ENCODE measurements at places on chromosomes 11 and 22.

DNA sequence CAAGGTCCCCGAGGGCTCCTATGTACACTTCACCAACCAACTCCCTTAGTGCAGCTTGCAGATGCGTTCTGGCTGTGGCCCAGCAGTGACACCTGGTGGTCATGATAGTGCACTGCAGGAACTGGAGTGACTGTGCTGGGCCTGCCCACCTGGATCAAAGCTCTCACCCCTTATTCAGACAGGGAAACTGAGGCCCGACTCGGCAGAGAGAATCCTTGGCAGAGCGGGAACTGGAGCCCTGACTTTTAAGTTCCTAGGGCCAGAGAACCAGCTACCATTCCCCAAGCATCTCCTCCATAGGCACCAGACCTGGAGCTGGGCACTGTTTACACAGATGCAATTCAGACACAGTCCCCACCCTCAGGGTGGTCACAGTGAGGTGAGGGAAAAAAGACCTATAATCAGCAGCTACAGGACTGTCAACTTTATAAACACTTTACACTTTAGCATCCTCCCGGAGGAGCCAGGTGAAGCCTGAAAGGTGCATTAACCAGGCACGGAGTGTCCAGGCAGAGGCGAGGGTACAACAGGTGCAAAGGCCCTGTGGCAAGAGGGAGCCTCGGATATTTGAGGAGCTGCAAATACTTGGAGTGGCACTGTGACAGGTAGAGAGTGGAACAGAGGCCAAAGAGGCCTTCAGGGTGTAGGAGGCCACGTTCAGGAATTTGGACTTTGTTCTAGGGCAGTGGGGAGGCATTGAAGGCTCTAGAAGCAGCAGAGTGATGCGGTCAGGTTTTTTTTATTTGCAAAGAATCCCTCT, 22.0 kb downstream of the RHBDD3 start:
- DNase-seq: peak; percentile 22

GRCh38 chr22:31950226-31950625, 5.9 kb downstream of the YWHAH start:
- DNase-seq: no peak

DNA sequence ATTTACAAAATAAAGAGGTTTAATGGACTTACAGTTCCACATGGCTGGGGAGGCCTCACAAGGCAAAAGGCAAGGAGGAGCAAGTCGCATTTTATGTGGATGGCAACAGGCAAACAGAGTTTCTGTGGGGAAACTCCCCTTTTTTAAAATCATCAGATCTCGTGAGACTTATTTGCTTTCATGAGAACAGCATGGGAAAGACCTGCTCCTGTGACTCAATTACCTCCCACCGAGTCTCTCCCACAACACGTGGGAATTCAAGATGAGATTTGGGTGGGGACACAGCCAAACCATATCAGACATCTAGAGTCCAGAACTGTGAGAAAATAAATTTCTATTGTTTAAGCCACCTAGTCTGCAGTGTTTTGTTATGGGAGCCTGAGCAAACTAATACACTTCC, 80.8 kb downstream of the ME3 start:
- DNase-seq: no peak

DNA sequence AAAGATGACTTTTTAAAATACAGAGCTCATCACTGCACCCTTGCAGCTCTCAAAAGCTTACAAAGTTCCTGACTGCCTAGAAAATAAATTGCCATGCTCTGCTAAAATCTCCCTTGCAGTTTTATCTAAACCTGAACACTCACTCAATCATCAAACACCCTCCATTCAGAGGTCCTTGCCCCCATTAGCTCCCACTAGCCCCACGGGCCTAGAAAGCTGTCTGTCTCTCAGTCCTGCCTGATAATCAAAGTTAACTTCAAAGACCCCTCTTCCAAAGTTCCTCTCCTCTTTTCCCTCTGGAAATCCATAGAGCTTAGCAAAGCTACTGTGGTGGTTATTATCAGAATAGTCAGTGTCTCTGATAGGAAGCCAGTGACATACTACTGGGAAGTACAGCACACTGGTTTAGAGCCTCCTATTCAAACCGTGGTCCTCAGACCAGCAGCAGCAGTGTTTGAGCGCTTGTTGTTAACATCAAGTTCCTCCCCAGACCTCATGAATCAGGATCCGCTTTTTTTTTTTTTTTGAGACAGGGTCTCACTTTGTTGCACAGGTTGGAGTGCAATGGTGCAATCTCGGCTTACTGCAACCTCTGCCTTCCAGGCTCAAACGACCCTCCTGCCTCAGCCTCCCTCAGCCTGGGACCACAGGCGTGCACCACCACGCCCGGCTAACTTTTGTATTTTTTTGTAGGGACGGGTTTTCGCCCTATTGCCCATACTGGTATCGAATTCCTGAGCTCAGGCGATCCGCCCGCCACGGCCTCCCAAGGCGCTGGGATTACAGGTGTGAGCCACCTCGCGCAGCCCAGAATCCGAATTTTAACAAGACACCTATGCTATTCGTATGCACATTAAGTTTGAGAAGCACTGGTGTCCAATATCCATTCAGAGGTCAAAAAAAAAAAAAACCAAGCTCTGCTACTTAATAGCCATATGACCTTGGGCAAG, 1.2 kb downstream of the NDUFC2 start:
- DNase-seq: no peak

DNA sequence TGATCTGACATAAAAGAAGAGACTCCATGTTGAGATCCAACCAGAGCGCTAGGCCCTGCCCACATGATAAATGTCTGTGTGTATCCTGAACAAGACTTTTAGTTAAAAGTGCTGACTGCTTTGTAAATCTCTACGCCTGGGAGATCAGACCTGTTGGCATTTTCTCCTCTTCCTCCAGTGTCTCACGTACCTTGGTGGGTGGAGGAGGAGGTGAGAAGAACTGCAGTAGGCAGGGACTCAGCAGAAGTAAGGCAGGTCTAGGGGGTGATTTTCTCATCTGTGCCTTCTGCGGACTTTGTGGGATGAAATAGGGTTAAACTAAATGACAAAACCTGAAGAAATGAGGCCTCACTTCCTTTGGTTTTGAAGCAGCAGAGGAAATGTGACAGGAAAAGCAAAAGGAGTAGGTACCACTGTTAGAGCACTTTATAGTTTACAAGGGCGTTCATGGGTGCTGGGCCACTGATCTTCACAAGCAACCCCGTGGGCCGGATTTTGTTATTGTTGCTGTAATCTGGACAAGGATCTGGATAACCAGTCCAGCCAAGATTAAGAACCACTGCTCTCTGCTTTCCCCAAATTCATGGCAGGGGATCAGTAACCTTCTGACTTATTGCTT, 36.7 kb upstream of the PLET1 start:
- no peak for DNase-seq

GRCh38 chr11:31806928-31807798, 4.0 kb downstream of the PAX6 start:
- no peak for DNase-seq

DNA sequence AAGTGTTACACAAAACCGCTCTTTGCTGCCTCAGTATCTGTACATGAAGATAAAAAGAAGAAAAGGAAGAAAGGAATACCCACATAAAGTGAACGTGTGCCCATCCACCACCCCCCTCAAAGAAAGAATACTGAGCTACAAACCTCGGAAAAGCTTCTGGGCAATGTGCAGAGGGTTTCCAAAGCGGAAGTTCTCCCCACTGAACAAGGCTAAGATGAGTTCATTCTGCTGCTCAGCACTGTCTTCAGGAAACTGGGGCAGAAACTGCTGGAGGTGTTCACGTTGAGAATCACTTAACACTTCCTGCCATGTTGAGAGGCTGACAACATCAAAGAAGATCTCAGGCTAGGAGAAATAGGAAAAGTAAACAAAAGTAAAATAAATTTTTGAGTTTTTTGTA, 6.9 kb downstream of the NFRKB start:
- DNase-seq: peak; percentile 7

DNA sequence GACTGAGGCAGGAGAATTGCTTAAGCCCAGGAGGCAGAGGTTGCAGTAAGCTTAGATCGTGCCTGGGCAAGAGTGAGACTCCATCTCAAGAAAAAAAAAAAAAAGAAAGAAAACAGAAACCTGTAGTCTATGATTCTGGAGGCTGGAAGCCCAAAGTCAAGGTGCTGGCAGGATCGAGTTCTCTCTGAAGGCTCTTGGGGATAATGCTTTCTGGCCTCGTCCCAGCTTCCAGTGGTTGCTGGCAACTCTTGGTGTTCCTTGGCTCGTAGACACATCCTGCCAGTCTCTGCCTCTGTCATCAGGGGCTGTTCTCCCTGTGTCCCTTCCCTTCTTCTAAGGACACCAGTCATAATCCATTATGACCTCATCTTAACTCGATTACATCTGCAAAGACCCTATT, 16.8 kb upstream of the CCDC86 start:
- no peak for DNase-seq

GRCh38 chr11:69204246-69204940, 48.7 kb downstream of the SMIM38 start:
- DNase-seq: no peak

GRCh38 chr11:64292460-64293254, 1.6 kb downstream of the KCNK4 start:
- DNase-seq: no peak

DNA sequence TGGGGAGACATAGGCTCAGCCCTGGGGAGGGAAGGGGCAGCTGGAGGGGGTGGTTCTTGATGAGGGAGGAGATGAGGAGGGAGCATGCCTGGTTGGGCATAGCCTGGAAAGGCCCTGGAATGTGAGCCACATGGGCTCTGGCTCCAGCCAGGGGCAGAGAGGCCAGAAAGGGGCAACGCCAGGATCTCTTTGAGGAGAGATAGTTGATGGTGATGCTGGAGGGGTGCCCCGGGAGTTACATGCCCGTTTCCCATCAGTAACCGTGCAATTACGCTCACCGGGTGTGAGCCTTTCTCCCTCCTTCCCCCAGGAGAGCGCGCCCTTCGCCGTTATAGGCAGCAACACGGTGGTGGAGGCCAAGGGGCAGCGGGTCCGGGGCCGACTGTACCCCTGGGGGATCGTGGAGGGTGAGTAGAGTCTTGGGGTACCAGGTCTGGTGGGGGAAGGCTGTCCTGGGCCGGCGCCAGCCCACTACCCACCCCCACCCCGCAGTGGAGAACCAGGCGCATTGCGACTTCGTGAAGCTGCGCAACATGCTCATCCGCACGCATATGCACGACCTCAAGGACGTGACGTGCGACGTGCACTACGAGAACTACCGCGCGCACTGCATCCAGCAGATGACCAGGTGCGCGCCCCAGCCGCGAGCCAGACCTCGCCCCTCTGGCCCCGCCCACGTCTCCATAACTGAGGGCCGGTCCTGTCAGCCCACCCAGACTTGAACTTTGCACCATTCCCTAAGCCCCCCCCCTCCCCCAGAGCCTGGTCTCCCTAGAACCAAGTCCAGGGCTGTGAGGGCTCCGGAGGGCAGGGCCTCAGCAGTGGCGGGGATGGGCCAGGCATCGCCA, 1.8 kb upstream of the GP1BB start:
- no peak for DNase-seq

- DNase-seq: no peak
Observed at GRCh38 chr22:26643418-26644100, 13.8 kb upstream of the MIAT start.

DNA sequence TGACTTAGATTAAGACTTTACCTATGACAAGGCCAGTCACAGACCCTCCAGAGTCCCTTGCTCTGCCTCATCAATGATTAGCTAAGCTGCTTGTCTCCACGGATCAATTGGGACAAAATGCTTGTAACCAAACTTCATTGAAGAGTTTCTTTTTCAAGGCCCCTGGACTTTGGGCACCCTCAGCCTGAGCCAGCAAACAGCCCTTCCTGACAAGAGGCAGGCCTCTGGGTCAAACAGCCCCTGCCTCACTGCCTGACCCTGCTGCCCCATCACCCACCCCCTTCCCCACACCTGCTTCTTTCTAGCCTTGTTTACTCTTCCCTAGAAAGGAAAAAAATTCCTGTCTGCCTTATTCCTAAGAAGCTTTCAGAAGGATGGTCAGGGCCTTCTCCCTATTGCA, 26.3 kb upstream of the CDON start:
- DNase-seq: no peak

DNA sequence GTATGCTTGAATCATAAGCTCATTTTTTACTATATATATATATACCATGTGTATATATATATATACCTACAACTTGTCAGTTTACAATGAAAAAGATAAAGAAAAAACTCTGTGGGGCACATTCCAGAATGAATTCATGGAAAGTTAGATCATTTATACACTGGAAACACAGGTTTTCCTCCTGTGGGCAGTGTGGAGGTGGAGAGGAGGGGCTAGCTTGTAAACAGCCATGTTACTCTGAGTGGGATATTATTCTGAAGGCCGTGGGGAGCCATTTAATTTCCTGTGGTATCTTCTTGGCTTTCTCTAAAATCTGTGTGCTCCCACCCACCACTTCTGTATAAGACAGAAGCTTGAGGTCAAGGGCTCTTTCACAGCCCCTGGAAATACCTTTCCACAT, 273.4 kb upstream of the MTNR1B start:
- DNase-seq: no peak

- no peak for DNase-seq
Observed at GRCh38 chr22:39706376-39707140, 136.0 kb downstream of the CACNA1I start.

DNA sequence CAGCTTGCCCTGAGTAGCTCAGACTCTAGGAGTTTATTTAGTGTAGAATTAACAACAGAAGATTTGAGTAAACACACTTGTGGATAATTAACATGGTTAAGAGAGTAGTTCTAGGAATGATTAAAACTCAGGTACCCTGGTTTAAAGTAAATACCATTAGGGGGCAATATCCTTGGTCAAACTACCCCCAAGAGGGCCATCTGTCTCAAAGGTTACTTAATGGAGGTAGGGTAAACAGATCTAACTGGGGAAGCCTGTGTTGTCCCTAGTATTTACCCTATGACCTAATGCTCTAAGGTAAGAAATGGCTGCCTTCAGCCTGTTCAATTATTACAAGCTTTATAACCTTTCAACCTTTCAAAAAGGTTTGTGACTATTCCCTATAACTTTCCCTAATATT, 10.6 kb upstream of the GLYATL1 start:
- DNase-seq: no peak

GRCh38 chr22:27628891-27629631, 172.5 kb downstream of the MN1 start:
- no peak for DNase-seq

GRCh38 chr11:69135420-69136363, 20.0 kb upstream of the SMIM38 start:
- DNase-seq: no peak

GRCh38 chr11:2325719-2326118, 23.9 kb downstream of the TSPAN32 start:
- DNase-seq: no peak

DNA sequence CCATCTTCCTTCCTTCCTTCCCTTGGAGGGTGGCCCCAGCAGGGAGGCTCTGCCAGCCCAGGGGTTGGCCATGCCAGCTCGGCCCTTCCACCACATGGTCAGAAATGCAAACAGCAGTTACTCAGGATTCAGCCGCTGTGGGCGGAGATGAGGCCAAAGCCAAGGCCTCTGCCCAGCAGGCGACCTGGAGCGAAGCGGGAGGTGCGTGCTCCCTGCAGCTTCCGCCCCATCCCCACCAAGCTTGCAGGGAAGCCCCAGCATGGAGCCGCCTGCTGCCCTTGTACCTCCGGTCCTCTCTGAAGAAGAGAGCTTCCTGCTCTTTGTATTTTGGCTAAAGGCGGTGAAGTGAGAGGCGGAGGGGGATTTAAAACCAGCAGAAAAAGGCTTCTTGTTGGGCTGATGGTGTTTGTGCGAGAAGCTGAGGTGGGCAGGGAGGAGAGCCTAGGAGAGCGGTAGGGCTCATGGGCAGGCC, 50.4 kb downstream of the ANO1 start:
- DNase-seq: no peak
